ENCODE measurements at places on chromosomes 6 and 20.
A peak's percentile ranks its signal among the peaks of the same experiment; 100 is the strongest.

- DNase-seq, result no peak
Measured at GRCh38 chr6:84953111-84953755, 188.8 kb upstream of the TBX18 start.

DNA sequence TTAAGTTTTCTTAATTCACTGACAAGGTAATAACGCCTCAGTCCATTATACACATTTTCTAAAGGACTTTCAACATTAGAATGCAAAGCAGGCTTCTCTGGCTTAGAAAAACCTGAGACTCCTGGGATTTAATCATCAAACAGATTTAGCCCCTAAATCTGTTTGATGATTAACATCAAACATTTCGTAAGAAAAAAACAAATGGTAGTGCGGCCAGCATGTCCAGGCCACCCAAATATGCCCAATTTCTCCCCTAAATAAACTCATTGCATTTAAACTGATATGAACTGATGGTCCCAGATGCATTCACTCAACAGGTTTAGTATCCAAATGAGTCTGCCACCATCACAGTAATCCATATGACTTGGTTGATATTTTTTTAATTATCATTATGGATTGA is 6.2 kb downstream of the TMEM74B start:
- no peak for DNase-seq

- no peak for DNase-seq
Measured at GRCh38 chr20:3193806-3194616, 10.5 kb downstream of the DDRGK1 start.

GRCh38 chr6:142884214-142885035 is 60.6 kb downstream of the HIVEP2 start:
- DNase-seq, result no peak

- DNase-seq, result peak; percentile 69
Measured at GRCh38 chr20:63698739-63699465, 2.5 kb downstream of the TNFRSF6B start.

- DNase-seq, result no peak
Measured at GRCh38 chr20:38405132-38405531, 30.0 kb downstream of the SNHG17 start.

DNA sequence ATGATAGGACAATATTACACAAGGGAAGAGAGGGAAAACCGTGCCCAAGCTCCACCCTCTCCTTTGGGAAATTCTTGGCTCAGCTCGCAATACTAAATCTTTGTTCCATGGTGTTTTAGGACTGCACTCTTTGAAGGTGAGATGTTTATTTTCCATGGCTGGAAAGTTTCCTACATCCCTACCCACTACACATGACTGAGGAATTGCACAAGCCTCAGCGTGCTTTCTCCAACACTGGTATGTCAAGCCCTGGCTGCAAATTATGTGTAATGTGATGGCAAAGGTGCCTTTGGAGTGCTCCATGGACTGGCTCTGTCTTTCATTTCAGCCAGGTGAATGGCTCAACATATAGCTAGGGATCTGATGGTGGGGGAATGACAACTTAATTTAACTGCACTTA is 134.3 kb downstream of the ISM1 start:
- no peak for DNase-seq

DNA sequence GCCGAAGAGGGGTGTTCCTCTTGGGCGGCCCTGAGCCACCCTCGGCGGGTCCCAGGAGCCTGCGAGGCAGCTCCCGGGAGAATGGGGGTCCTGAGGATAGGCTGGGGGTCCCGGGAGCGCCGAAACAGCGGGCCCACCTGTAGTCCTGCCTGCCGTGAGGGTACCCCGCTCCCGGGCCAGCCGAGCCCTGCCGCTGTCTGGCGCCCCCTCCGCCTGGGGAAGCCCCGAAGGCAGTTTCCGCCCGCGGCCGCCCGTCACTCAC is 280 bp downstream of the SPATA2 start:
- no peak for DNase-seq

DNA sequence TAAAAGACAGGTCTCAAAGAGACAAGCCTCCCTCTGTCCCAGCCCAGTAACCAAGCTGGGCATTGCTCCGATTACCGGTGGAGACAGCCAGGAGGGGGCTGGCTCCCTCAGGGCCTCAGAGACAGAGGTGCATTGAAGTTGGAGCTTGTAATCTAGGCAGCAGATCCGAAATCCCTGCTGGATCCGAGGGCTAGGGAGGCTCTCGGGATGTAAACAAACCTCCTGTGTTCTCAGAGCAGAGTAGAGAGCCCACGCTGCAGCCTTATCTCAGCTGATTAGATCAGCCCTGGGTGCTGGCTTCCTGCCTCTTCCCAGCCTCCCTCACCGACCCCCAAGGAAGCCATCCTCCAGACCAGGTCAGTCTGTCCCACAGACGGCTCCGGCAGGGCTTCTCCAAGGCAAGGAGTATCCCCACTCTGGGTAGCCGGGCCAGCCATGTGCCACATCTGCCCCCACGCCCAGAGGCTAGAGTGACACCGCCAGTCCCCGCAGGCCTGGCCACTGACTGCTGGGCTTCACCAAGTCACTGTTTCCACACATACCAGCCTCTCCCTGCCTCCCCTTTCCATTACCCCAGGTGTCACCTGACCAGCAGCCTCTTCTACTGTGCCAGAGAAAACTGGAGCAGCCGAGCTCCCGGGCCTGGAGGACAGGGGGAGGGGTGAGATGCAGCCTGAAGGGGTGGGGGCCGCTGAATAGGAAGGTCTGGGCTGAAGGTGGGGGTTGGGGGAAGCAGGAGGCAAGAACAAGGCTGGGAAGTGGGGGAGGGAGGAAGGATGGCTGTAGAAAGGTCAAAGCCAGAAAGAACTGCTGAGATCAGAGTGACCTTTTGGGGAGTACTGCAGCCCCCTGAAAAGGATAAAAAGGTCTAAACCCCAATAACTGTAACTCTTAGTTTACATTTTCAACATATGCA is 6.0 kb downstream of the SDC4 start:
- no peak for DNase-seq

- DNase-seq, result no peak
Measured at GRCh38 chr6:170403451-170403850, 96.9 kb downstream of the FAM120B start.

GRCh38 chr20:37649017-37649416 is 44.8 kb upstream of the CTNNBL1 start:
- no peak for DNase-seq

DNA sequence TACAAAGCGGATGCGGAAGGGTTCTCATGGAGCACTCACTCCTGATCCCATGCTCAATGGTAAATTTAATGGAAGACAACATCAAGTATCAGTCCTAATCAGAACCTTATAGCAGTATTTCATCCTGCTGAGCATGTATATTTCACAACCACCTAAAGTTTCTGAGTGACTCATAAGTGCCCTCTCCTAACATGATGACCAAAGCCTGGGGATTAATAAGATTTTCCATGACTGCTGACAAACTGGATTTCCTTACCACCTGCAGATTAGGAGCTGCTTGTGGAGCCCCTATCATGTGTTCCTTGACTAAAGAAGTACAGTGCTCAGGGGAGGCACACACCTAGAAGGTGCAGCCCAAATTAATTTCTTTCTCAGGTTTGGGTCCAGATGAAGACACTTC is 112.8 kb downstream of the INSM1 start:
- DNase-seq, result peak; percentile 56

GRCh38 chr20:688809-689212 is 13.2 kb upstream of the SCRT2 start:
- no peak for DNase-seq

GRCh38 chr20:9374480-9374879 is 139.9 kb upstream of the LAMP5 start:
- DNase-seq, result no peak

GRCh38 chr20:11790046-11790445 is 127.6 kb upstream of the BTBD3 start:
- no peak for DNase-seq

- DNase-seq, result no peak
Measured at GRCh38 chr6:125188037-125188436, 34.5 kb downstream of the TPD52L1 start.

- DNase-seq, result no peak
Measured at GRCh38 chr6:91081452-91082067, 494.7 kb upstream of the MAP3K7 start.

- no peak for DNase-seq
Measured at GRCh38 chr6:167797011-167797471, 29.7 kb upstream of the AFDN start.

DNA sequence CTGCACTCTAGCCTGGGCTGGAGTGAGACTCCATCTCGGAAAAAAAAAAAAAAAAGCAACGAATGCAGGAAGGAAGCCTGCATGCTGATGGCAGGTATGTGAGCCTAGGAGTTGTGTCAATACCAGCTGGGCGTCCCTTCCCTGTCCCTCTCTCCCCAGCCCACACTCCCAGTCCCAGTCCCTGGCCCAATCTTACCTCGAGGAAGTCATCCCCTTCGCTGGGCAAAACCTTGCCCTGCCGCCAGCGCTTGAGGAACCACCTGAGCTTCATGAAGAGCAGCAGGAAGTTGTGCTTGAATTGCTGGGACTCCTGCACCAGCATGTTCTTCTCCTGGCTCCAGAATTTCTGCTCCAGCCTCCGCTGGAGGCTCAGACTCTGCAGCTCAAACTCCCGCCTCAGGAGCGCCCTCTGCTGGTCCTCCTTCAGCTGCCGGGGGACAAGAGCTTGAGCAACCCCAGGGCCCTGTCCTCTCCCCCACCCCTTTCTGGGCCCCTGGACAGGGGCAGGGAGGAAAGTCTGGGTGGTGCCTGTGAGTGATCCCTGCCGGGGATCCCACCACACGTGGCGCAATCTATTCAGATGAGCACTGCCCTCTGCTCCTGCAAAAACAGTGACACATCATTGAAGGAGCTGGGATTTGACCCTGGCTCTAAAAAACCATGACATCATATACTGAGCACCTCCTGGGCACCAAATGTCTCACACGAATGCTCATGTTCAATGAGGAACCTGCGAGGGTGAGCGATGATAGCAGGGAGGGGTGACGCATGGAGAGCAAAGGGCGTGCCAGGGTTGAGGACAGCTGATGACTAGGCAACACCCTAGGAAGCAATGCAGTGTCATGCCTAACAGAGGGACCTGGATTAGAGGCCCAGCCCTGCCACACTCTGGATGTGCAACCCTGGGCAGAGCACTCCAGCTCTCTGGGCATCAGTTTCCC is 35.0 kb upstream of the DSN1 start:
- DNase-seq, result no peak

DNA sequence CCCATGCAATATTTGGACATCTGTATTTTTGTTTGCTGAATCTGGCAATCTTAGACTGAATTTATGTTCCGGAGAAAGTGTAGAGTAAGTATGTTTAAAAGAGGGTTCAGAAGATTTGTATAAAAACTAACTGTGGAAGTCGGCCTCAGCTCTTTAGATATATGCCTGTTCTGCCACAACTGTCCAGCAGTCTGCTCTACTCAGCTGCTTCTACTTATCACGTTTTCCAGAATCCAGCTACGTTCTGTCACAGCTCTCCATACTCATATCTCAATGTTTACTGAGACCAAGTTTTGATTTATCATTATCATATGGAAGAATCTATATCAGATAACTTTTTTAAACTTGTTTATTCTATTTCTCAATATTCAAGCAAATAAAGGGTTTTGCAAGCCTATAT is 721.3 kb downstream of the EYS start:
- DNase-seq, result no peak

DNA sequence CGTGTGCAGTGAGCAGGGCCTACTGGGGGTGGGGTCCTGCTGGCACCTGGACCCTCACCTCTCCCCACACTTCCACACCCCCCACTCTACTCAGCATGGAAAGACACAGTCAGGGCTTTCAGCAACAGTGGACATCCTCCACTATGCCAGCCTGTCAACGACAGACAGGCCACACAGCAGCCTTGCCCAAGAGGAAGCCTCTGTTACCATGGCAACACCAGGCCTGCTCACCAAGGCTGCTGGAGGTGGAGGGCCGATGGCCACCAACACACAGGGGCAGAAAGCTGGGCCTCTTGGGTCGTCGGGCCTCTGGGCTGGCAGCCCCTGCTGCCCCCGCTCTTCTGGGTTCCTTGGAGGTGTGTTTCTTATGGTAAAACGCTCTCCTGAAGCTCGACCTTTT is 13.6 kb downstream of the BNIP5 start:
- DNase-seq, result no peak

DNA sequence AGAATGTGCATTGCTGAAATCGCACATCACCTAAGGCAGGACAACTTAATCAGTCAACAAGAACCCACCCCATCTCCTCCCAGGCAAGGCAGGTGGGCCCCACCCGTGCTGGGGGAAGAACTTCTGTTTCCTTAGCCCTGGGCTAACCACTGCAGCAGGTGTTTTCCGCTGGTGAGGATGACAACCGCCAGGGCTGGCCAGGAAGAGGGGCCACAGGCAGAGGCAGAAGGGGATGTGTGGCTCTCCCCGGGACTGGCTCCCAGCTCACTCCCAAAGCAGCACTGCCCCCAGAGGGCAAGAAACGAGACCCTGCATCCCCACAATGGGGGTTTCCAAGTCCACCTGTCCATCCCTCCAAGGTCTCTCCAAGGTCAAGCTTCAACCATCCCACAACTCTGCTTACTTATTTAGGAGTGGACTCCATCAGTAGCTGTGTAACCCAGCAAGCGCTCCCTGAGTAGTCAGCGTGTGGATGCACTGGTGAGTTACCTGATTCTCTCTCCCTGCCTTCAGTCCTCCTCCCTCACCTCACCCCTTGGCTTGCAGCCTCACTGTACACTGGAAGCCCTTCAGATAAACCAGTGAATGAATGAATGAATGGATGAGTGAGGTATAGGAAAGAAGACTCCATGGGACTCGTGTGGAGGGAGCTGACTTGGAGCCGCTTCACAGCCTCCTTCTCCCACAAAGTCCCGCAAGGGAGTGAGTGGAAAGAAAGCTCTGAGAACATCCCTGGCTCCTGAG is 168.2 kb upstream of the CST7 start:
- no peak for DNase-seq

- no peak for DNase-seq
Measured at GRCh38 chr6:158892266-158892665, 73.1 kb upstream of the EZR start.

DNA sequence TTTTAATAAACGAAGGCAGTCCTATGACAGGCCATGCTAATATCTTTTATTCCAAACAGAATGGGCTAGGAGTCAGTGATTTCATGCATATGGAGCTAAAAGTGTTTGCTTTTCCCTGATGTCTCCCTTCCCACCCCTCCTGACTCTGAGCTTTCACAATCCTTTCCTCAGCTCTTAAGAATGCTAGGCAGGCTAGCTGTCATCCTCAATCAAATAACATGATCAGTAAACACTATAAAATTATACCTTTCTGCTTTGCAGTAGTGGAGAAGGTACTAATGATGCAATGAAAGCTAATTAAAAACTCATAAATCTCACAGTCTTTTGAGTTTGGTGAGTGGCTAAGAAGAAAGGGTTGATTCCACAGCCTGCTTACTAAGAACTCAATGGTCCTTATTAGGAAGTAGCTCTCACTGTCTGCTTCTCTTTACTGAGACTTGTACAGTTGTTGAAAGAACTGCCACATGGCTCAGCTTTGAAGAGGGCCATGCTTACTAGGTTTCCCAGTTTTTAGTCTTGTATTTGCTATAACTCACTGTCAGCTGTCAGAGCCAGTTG is 250.9 kb upstream of the JAG1 start:
- peak; percentile 85 for DNase-seq

GRCh38 chr6:124076336-124077048 is 272.8 kb downstream of the NKAIN2 start:
- no peak for DNase-seq

DNA sequence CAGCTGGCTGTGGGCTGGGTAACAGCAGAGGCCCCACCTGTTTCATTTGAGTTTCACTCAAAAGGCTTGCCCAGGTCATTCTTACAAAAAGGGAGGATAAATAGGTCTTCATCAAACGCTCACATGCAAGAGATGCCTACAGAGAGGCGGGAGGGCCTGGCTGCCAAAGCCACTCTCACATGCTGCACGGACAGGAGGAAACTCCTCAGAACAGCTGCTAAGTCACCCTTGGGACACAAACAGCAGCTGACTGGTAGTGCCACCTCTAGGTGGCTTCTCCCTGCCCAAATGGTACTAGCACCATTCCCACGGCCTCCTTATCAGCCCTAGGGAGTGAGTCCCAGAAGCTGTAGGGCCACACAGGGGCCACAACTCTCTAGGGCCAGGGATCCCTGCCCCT is 23.8 kb downstream of the SLC22A23 start:
- DNase-seq, result no peak

Measured in AG09319 (cell line).